ENCODE measurements at places on chromosomes 3 and 15.
A peak's percentile ranks its signal among the peaks of the same experiment; 100 is the strongest.

- DNase-seq = no peak
Measured at GRCh38 chr15:63046917-63047760, 4.6 kb downstream of the TPM1 start.

- DNase-seq = no peak
Measured at GRCh38 chr3:13495921-13496723, 16.0 kb downstream of the HDAC11 start.

DNA sequence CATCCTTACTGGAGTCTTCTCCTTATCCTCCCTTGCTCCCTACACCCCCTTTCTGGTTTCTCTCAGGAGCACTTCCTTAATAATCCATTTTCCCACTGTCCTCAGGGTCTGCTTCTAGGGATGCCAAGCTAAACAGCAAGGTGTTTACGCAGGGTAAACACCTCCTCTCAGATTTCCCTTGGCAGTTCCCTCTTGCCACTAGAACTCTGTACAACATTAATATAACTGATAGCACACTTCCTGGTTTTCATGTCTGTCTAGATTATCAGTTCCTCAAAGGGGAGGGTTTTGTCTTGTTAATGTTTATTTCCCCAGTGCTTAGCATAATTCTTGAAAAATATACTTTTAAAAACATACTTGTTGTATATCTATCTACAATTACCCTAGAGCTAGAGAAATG lies 118.0 kb upstream of the SLC24A5 start:
- DNase-seq = no peak

DNA sequence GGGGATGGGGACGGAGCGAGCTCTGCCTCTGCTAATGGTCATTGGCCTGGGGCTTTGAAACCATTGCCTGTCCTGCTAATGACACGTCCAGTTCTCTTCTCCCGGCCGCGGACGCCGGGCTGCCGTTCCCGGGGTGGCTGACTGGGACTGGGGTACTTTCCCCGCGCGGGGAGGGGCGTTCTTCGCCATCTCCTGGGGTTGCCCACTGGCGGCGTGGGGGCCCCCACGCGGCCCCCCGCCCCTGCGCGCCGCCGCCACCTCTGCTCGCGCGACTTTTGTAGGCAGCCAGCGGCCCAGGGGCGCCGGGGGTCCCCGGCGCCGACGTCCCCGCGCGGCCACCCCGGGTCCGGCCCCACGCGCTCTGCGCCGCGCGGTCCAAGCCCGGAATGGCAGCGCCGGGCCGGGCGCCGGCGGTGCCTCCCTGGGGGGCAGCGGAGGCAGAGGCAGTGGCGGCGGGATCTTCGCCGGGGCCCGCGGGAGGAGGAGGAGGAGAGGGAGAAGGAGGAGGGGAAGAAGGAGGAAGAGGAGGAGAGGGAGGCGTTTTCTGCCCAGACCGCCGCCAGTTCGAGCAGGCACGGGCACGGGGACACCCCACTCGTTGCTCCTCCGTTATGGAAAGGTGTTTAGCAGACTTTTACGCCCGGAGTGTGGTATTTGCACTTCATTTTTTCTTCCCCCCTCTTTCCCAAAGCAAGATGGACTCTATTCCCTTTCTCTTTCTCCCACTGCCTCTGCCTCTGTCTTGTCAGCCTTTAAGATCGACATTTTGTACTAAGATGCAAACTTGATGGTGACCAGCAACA lies 2.3 kb downstream of the BBX start:
- no peak for DNase-seq

GRCh38 chr15:101187820-101188636 lies 63.8 kb downstream of the CHSY1 start:
- no peak for DNase-seq

DNA sequence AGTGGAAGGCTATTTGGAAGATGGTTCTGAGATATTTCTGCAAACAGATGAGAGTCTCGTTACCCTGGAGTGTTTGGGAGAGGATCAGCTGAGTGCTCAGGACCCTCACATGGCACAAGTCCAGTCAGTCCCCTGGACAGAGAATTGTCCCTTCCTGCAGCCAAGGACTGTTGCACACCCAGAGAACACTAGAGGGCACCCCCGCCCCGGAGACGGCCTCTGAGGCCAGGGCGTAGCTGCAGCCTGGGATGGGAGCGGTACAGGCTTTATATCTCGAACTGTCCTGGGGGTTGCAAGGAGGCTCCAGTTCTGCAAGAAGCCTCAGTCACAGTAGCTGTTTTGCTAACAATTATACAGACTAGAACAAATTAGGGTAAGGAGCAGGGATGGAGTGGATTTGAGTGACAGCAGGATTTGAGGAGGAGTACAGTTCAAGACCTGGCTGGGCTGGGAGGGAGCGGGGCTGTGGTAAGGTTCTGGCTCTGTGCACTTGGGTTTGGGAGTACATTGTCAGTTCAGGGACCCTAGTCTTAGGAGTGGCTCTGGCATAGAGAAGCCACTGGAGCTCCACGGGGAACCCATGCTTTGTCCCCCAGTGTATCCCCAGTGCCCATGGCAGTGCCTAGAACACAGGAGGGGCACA lies 67.6 kb upstream of the HACD2 start:
- peak; percentile 76 for DNase-seq

DNA sequence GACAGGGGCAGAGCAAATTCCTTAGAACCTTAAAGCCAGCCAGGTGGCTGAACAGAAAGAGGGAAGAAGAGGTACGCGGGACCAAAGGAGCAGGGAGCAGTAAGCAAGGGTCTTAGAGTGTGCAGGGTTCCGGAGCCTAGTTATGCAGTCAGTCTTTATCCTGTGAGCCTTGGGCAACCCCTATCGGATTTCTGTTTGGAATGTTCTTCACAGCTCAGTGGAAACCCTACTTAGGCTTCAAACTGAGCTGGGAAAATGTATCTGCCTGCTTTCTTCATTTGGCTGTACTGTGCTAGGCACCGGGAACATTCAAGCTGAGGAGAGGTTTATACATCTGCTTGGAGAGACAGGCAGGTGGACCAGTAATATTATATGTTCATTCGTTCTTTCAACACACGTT lies 37.1 kb downstream of the PSMD6 start:
- no peak for DNase-seq

DNA sequence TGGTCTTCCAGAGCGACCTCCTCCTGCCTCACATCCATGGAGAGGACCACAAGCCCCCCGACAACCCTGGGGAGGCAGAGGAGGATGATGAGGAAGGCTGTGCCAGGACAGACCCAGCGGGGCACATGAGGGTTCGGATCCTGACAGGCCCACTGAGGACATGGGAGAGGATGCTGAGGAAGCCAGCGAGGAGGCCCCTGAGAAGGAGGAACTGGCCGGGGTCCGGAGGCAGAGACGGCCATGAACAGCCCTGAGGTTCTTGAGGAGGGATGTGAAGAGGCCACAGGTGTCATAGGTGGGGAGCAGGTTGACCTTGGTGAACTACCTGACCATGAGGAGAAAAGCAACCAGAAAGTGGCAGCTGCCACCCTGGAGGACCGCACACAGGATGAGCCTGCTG lies 54.9 kb upstream of the WNT7A start:
- no peak for DNase-seq

DNA sequence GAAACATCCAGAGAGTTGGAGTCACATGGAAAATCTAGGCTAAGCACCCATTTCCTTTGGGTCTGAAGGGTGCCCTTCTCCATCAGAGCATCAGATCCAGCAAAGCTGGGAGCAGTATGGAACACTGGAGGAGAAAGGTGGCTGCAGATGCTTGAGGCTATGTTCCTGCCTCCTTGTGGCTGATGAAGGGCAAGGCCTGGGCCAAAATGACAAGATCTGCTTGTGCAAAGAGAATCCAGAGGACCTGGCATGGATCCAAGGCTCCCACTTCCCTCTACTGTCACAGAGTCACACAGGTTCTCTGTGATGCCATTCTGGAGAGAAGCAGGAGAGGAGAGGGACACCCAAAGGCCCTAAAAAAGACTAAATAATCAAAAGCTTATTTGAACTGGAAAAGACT lies 9.2 kb upstream of the ATP8B4 start:
- DNase-seq = no peak

GRCh38 chr3:62586356-62586755 lies 213.0 kb upstream of the FEZF2 start:
- no peak for DNase-seq
